ENCODE measurements at places on chromosomes 12 and 14.

- DNase-seq: no peak
Observed at GRCh38 chr14:50667684-50667995, 466 bp downstream of the SAV1 start.

GRCh38 chr14:40855343-40855742, 751.3 kb upstream of the LRFN5 start:
- DNase-seq: no peak

- no peak for DNase-seq
Observed at GRCh38 chr14:75714991-75715390, 53.9 kb downstream of the TTLL5 start.

GRCh38 chr14:105097794-105098127, 32.5 kb upstream of the GPR132 start:
- DNase-seq: no peak

- DNase-seq: no peak
Observed at GRCh38 chr14:22391908-22392565, 197.0 kb downstream of the DAD1 start.

GRCh38 chr14:29054119-29054518, 287.5 kb downstream of the FOXG1 start:
- no peak for DNase-seq

GRCh38 chr14:102760496-102761193, 16.6 kb upstream of the TRAF3 start:
- no peak for DNase-seq

GRCh38 chr12:69873429-69873828, 48.4 kb downstream of the MYRFL start:
- no peak for DNase-seq

- no peak for DNase-seq
Observed at GRCh38 chr14:89324501-89325298, 92.3 kb downstream of the FOXN3 start.

DNA sequence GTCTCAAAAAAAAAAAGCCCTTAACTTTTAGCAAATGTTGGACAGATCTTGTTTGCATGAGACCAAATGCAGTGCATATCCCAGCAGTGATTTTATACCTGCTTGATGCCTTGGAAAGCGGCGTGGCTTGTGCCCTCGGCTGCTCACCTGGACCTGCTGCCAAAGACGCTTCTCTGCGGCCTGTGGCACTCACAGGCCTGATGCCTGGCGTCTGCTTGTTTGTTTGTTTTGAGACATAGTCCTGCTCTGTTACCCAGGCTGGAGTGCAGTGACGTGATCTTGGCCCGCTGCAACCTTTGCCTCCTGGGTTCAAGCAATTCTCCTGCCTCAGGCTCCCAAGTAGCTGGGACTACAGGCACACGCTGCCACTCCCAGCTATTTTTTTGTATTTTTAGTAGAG, 5.2 kb downstream of the PGAM5 start:
- DNase-seq: no peak

- DNase-seq: no peak
Observed at GRCh38 chr12:29039013-29039412, 110.1 kb upstream of the FAR2 start.

- DNase-seq: no peak
Observed at GRCh38 chr12:31482816-31483215, 108.1 kb downstream of the DENND5B start.

GRCh38 chr12:98909746-98910145, 264.7 kb downstream of the APAF1 start:
- no peak for DNase-seq

DNA sequence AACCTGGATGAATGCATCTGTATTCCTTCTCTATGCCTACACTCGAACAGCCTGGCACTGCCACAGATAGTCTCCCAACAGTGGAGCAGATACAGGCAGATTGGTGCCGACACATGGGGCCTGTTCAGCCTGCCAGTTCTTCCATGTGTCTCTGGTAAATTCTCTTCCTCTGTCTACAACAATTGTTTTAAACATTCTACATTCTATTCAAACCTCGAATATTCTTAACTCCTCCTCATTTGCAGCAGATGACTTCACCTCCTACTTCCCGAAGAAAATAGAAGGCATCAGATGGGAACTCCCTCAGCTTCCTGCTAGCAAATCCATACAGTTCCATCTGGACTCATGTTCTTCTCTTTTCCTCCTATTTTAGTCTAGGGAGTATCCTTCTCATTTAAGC, 43.1 kb upstream of the OTOGL start:
- DNase-seq: no peak

GRCh38 chr12:55711786-55712553, 3.9 kb upstream of the BLOC1S1 start:
- no peak for DNase-seq

- DNase-seq: no peak
Observed at GRCh38 chr12:25365340-25365730, 114.6 kb upstream of the KRAS start.
